RCC 7860 (cell line): ENCODE measurements at places on chromosomes 16 and 17.
A peak's percentile ranks its signal among the peaks of the same experiment; 100 is the strongest.

- DNase-seq, result peak; percentile 41
Measured at GRCh38 chr16:57998486-57998885, 2.0 kb downstream of the ZNF319 start.

DNA sequence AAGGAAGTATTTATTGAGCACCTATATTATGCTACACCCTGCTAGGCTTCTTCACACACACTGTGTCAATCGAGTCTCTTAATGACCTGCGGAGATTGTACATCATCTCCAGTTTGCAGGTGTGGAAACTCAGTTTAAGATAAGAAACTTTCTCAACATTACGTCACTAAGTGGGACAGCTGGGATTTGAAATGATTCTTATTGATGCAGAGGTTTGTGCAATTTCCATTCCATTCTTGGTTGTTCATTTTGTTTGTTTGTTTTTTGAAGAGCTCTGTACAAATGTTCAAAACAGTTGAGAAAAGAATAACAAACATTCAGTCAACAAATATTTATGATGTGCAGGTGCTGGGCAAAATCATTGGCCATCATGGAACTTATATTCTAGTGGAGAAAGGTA, 84.8 kb downstream of the MAP2K6 start:
- DNase-seq, result no peak

DNA sequence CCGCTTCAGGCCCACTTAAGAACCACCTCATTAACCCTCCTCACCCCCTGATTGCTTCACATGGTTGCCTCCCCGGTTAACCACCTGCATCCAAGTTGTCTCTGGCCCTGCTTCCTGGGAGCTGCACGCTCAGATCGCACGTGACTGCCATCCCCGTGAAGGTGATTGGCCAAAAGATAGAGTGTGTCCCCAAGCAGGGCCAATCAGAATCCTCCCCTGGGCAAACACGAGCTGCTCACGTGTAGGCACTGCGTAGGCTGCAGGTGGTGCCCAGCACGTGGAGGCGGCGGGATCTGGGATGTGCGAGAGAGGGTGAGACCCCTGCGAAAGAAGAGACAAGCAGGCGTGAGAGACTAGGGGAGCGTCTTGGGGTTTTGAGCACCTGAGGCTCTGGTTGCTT, 111.8 kb upstream of the CRHR1 start:
- no peak for DNase-seq

DNA sequence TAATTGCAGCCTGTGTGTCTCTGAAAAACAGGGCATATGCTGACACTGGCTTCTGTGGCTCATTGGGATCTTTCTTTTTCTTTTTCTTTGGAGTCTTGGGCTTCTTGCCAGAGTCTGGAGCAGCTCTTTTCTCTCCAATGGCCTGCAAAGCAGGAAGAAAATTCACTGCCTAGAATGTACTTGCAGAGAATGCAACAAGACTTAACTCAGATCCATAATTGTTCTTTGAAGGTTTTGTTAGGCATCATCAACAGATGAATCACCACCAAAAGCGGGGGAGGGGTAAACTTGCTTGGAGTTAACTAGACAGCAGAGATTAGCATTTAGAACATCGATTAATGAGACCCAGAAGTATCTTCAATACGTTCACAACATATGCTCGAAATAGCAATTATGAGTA, 100.9 kb downstream of the TOX3 start:
- no peak for DNase-seq

DNA sequence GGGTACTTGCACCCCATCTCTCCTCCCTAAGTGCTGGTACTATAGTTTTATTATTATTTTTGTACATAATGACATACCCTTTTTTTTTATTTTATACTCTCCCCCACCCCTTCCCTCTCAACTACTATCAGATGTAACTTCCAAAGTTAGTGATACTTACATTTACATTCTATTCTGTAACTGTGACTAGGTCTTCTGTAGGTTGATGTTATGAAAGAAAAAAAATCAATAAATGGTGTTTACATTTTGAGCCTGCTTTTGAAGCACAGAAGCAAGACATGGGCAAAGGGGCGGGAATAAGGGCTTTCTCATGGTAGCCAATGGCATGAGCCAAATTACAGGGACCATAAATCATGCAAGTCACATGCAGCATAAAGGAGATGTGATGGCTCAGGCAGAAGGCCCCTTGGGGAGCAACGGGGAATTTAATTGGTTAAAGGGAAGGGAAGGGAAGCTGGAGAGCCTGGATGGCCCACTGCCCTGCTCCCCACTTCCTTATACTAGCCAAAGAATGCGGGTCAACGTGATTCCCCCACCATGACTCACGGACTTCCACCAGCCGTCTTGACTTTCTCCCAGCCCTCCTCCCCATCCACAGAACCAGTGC, 2.4 kb upstream of the ACSF2 start:
- DNase-seq, result peak; percentile 80

GRCh38 chr16:60748366-60748765, 1287.9 kb downstream of the CDH8 start:
- DNase-seq, result no peak

- DNase-seq, result no peak
Measured at GRCh38 chr16:78252757-78253156, 153.3 kb downstream of the WWOX start.

DNA sequence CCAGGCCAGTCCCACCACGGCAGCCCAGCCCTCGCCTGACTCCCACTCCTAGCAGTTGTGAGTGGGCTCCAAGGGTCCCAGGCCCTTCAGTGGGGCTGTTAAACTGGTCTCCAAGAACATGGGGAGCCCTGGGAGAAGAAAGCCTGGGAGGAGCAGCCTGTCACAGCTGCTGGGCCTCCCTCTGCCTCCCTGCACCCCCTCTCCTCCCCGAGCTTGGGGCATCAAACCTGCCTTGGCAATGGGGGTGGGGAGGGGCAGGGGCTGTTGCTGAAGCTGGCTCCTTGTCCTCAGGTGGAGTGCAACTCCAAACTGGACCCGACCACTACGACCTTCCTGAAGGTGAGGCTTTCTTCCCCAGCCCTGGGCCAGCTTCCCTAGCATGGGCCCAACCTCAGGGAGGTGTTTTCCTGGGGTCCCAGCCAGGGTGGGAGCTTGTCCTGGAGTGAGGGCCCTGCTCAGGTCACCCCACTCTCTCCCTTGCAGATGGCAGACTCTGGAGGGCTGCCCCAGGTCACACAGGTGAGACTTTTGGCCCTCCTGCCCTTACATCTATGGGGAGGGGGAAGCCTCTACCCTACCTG, 6.6 kb upstream of the SETD6 start:
- DNase-seq, result no peak

DNA sequence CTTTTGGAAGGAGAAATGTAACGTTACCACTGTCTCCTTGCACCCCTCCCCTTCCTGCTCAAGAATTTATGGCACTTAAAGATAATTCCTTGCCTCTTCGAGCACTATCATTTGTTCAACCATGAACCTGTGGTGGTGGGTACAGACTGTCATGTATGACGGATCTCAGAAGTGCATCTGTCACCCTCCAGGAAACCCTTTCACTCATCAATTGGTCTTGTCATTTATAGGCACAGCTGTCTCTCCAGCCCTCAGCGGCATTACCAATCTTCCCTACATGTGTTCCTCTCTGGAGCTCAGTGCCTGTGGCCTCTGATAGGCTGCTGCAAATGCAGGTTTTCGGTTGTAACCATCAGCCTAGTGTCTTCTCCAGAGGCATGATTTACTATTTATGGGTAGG, 15.0 kb downstream of the CNTNAP4 start:
- no peak for DNase-seq

GRCh38 chr16:69071036-69071435, 34.4 kb upstream of the HAS3 start:
- no peak for DNase-seq

- no peak for DNase-seq
Measured at GRCh38 chr17:67456889-67457288, 79.8 kb downstream of the PITPNC1 start.

DNA sequence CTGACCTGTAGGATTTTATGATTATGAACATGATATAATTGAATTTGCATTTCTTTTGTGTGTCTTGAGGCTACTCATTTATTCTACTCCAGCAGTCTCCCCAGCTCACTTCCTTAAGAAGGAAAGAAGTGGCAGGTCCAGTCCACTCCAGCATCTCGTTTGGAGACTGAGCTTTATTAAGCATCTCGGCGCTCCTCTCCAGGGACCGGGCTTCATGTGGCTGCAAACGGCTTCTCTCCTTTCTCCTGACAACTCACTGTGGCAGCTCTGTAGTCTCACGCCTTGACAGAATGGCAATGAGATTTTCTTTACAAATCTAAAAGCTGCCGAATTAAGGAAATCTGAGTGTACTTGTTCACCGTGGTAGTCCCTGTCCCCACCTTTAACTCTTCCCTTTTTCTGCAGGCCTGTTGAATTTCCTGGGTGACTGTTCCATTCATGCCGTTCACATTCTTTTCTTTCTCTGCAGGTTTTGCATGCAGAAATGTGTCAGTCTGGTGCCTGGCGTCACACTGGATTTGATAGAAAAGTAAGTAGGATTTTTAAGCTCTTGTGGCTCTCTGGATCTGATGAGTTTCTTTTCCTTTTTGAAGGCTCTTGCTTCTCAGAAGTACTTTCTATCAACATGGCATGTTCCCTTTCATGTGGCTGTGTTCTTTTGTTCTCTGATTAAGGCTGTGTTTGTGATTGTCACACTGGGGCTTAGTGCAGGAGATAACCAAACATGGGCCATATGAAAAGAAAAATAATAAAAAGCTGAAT, 200.5 kb upstream of the CHMP6 start:
- DNase-seq, result no peak

DNA sequence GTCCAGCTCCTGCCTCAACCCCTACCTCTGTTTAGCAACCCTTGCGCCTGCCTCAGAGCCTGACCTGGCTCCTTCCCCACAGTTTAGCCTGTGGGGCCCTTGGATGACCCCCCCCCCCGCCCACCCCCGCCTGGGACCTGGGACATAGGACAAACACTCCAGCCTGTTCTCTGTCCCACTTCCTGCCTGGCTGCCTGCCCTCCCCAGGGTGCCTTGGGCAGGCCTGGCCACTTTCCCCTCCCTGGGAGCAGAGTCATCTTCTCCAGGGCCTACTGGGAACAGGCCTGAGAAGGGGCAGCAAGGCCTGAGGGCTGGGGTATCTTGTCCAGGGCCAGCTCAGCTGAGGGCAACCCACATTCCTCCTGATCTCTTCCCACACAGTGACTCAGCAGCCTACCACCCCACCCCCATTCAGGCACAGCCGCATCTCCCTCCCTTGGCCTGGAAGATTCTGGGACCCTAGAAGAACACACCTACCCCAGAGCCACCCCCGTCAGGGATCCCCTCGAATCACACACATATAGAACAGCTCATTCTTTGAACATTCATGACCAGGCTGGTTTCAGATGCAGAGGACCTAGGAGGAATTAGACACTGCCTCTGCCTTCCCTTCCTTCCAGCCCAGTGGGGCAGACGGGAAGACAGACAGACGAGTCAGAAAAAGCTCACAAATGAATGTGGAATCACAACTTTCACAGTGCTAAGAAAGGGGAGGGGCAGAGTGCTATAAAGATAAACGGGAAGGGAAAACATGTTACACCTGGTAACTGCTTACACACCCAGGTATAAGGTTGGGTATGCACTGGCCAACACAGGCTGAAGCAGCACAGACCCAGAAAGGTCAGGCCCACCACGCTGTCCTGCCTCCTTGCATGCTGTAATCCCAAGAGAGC, 6.0 kb downstream of the FHOD1 start:
- peak; percentile 96 for DNase-seq

DNA sequence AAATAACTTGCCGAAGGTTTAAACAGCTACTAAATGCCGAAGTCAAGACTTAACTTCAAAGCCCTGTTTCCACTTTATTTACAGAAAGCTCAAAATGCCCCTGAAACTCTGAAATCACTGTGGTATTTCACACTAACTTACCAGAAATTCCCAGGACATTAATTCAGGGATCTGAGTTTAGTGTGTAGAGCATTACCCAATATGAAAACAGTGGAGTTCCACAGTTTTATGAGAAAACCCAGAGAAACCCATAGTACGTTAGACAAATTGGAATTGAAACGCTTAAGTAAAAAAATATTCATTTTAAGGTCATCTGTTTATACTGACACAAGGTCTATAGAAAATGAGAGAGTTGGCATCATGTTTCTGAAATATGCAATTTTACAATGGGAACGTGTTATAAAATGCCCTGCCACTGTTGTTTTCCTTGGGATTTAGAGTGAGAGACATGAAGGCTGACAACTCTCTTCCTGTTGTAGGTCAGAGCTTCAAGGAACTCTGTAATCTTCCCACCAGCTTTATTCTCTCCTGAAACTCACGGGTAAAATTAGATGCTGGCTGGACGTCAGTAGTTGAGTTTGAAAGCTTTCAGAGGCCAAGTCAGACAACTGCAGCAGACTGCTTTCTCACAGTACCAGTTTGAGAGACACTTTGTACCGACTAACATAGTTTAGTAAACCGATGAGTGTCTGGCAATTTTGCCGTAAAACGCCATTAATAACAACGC, 139.4 kb upstream of the TBX2 start:
- DNase-seq, result no peak

DNA sequence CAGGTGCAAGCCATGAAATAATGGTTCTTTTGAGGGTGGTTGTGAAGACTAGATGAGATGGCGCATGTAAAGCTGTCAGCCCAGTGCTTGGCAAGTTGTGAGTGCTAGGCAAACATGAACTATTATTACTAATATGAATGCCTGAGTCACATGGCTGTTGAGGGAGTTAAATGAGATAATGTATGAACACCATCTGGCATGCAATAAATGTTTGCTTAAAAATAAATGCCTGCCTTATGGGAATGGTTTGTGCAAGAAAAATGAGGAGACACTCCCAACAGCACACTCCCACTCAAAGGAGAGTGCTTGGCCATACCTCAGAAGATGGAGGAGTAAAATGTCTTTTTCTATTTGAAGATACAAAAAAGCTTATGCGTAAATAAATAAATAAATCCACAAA, 3.6 kb downstream of the MAPK3 start:
- DNase-seq, result no peak

DNA sequence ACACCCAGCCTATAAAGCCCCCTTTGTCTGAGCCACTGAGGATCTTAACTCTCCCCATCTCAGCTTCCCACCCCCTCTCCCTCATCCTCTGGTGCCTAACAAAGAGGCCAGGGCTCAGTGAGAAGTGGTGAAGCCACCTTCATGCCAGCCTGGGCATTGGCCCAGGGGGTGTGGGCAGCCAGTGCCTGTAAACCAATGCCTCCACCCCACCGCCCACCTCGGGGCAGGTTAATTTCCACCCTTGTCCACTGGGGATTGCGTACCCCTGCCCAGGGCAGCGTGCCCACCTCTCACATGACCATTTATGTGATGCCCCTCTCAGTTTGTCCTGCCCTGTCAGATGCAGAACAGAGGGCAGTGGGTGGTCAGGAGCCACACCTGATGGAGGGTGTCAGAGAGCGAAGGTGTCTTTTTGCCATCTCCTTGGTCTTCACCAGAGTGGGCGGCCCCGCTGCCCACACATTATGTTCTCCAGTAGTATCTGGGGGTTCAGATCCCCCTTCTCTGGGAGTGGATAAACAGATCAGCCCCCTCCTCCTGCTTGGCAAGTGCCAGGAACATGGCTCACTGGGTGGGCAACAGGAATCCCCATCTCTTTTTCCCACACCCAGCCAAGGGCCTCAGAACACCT, 10.1 kb upstream of the ARHGAP23 start:
- no peak for DNase-seq

- DNase-seq, result no peak
Measured at GRCh38 chr17:9670596-9670995, 25.3 kb downstream of the USP43 start.
